ENCODE measurements at places on chromosomes 6 and 20. TPM values are rescaled to one million over a fixed set of nuclear protein-coding genes. Genes with fewer than 3 reads are reported as not detected.

Gene GNRH2
- 1.9 TPM for polyA plus RNA-seq

Gene AGER
- 7.5 TPM for polyA plus RNA-seq

Gene PHACTR2
- polyA plus RNA-seq, result 2.8 TPM

Gene RUNX2
- not detected for polyA plus RNA-seq

Gene BFSP1
- 1.3 TPM for polyA plus RNA-seq

Gene HMGN4
- polyA plus RNA-seq, result 125 TPM
